ENCODE measurements at places on chromosomes 4 and X.

- DNase-seq: no peak
Measured at GRCh38 chr4:109826719-109827118, 1.1 kb upstream of the RRH start.

DNA sequence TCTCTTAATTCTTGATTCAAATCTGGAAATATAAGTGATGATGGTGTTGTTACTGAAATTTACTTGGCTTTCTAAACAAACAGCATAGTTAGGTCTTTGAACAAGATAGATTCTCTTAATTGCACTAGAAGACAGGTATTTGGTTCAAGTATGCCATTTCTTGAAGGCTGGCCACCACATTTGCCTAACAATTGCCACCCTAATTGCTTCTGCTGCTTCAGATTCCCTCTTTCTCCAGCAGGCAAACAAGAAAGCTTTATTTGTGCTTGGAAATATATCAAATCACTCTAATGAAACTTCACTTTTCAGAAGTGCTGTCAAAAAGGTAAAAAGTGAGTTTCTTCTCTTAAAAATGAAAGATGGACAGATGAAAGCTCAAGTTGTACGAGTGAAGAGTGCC is 418.6 kb downstream of the INPP4B start:
- no peak for DNase-seq

DNA sequence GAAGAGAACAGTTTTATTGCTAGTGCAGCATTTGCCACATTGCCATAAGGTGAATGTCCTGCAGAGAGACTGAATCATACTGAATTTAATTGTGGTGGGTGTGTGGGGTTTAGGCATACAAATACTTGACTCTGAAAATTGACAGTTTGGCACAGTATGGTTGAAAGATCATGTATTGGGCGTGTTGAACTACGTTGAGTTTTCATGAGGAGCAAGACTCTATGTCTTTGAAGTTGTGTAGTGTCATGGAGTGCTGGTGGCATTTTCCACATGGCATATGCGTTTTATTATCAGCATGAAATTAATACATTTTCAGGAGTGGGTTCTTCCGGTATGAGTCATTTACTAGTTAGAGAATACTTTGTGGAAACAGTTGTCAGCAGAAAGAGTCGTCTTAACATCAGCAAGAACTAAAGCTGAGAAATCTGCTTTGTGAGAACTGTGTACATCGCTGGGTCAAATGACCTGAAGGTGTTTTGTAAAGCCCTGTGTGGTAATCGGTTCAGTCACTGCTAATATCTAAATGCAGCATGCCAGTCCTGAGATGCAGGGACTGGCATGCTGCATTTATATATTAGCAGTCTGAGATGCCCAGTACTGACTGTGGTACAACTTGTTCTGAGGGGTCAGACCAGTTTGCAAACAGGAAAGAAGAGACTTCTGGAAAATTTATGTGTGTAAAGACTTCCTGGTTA is 50.3 kb downstream of the ARHGAP10 start:
- DNase-seq: no peak

GRCh38 chr4:102500352-102500695 is 835 bp upstream of the NFKB1 start:
- no peak for DNase-seq

- no peak for DNase-seq
Measured at GRCh38 chrX:68462197-68462596, 28.9 kb upstream of the OPHN1 start.

DNA sequence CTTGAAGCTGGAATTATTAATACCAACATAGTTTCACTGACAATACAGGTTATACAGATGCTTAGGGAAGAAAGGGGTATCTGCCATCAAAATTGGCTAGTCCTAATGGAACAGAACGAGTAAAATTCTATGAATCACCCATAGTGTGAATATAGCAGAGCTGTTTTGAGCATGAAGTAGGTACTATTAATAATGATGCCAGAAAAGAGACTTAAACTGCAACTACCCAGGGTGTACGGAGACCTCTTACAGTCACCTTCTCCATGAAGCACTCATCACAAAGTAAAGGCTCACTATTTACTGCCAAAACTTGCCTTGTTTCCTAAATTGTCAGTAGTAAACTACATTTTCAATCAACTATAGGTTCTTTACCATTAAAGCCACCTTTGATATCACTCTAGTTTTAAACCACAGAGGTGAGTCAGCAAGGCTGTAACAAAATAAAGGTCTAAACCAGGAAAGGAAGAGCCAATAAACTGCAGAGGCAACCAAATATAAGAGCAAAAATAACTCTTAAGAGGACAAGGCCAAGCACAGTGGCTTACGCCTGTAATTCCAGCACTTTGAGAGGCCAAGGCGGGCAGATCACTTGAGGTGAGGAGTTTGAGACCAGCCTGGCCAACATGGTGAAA is 114.4 kb downstream of the FRYL start:
- DNase-seq: no peak

- no peak for DNase-seq
Measured at GRCh38 chrX:15277604-15278003, 7.7 kb upstream of the ASB9 start.

GRCh38 chrX:75229774-75230173 is 44.1 kb upstream of the UPRT start:
- peak; percentile 1 for DNase-seq

GRCh38 chr4:148442832-148443511 is 758 bp upstream of the NR3C2 start:
- no peak for DNase-seq

DNA sequence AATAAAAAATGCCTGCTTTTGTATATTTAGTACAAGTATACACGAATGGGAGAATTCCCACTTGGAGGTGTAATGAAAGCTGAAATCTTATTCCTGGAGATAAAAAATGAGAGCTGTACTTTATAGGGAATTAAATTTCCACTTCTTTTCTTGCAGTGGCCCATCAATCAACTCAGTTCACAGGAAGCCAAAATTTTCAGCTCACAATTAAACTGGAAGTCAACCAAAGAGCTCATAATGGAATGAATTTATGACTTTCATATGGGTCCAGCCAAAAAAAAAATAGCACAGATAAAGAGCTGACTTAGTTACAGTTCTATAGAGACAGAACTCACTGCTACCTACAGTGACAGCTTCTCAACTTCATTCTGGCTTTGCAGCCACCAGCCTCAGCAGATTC is 115.2 kb upstream of the TBC1D9 start:
- no peak for DNase-seq

DNA sequence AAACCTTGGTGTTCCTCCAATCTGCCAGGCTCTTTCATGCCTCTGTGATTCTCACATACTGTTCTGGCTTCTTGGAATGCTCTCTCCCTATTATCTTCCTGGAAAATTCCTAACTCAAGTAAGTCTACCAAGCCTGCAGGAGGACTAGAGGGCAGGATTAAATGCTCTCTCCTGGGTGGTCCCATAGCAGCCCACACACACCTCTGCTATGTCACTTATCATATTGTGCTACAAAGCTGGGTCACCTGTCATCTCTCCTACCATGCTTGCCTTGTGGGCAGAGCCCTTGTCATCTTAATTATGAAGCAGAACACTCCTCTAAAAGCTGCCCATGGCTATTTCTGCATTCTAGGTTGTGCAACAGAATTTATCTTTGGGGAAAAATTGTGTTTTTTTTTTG is 344.5 kb upstream of the NOCT start:
- DNase-seq: no peak

DNA sequence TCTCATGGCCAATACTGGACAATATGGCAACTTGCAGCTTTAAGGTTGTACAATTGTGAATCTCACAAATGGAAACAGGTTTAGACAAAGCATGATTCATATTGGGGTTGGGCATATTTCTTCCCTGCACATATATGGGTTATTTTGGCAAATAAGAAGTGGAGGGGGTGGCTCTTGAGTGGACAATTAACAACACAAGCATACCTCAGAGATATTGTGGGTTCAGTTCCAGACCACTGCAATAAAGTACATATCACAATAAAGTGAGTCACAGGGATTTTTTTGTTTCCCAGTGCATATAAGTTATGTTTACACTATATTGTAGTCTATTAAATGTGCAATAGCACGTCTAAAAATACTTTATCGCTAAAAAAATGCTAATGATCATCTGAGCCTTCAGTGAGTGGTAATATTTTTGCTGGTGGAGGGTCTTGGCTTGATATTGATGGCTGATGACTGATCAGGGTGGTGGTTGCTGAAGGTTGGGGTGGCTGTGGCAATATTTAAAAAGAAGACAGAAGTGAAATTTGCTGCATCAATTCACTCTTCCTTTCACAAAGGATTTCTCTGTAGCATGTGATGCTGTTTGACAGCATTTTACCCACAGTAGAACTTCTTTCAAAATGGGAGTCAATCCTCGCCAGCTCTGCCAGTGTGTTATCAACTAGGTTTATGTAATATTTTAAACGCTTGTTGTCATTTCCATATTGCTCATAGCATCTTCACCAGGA is 50.5 kb upstream of the OGT start:
- DNase-seq: no peak

DNA sequence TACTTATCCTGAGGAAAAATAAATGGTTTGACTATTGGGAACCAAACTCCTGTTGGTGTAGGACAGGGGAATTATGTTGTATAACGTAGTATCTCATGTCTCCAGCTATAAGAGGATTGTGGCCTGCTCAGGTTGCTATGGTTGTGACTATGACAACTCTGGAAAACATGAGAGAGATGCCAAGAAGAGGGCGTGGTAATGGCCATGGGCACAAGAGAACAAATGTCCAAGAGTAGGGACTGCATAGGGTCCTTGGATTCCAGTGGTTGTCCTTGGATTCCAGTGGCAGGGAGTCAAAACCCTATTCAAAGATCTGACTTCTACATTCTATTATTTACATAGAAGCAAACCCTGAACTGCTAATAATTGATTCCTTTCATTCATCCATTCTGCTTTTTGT is 6.8 kb upstream of the MOB1B start:
- DNase-seq: no peak

- no peak for DNase-seq
Measured at GRCh38 chr4:147182041-147182440, 236.4 kb upstream of the TTC29 start.

DNA sequence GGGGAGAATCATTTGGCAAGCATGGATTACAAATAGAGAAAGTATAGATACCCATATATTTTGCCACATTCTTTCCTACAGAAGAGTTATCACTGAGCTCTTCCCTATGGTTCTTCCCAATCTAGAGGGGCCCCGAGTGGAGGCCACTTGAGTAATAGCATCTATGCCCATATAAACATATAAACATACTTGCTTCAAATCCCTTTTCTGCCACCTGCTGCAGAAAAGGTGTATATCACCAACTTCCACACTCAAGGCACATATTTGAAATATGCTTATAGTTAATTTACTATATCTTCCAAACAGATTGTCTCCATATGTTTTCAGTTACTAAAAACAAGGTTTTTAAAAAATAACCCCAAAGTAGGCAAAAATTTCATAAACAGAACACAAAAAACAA is 642.8 kb upstream of the DIPK2B start:
- DNase-seq: no peak

DNA sequence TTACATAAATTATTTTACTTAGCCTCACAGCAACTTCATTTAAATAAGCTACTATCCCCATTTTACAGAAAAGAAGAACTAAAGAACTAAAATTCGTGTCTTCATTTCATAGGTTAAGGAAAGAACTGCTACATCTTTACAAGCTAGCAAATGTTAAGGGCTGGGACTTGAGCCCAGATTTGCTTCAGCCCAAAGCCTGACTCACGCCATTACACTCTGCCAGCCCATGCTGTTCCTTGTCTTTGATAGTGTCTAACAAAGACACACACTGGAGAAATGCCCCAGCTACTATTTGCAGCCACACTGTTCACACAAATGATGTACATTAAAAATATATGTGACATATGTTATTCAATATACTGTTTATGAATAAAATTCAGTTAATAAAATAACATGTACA is 29.0 kb upstream of the ERVMER34-1 start:
- DNase-seq: no peak

- DNase-seq: no peak
Measured at GRCh38 chrX:154142386-154142785, 1.7 kb upstream of the OPN1LW start.

- no peak for DNase-seq
Measured at GRCh38 chrX:133979641-133980230, 5.7 kb downstream of the GPC3 start.

- no peak for DNase-seq
Measured at GRCh38 chr4:60216752-60217151, 983.4 kb upstream of the ADGRL3 start.

DNA sequence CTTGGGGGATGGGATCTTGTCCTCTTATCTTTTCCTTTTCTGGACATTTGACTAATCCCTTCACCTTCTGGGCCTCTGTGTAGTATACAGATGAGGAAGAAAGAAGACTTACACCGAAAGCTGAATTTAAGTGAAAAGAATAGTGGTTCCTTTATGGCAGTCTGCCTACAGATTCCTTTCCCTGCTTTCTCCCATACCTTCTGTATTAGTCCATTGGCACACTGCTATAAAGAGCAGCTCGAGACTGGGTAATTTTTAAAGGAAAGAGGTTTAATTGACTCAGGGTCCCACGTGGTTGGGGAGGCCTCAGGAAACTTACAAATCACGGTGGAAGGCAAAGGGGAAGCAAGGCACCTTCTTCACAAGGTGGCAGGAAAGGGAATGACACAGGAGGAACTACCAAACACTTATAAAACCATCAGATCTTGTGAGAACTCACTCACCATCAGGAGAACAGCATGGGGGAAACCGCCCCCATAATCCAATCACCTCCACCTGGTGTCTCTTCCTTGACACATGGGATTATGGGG is 34.0 kb upstream of the CD38 start:
- DNase-seq: no peak

GRCh38 chr4:14856934-14857235 is 145.4 kb upstream of the CPEB2 start:
- DNase-seq: no peak

DNA sequence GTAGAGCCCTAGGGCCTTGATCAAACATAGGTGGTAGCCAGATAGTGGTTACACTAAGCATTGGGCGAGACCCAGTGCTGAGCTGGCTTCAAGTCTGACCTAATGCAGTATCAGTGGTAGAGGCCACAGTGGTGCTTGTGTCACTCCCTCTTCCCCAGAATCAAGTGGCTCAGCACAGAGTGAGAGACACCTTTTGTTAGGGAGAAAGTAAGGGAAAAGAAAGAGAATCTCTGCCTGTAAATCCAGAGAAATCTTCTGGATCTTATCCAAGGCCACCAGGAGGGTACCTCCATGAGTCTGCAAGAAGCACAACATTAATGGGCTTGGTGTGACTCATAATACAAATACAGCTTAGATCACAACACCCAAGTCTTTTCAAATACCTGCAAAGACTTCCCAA is 117.7 kb upstream of the SLC6A14 start:
- DNase-seq: no peak

DNA sequence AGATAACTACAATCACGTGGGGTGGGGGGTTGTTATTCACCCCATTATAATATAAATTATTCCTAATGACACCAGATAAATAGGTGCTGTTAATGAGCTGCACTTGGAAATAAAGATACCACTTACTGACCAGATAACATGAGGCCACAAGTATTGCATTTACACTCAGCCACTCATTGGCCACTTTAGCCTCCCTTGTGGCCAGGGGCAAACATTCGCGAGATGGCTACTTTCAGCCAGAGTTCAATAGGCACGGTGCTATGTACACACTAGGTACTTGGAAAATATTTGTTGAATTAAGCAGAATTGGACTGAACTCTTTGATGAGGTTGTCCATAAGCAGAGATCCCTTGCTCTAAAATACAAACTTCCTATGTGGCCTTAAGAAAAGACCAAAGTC is 713.7 kb upstream of the TENM3 start:
- DNase-seq: no peak

GRCh38 chr4:154528869-154529268 is 21.3 kb downstream of the PLRG1 start:
- no peak for DNase-seq
